ENCODE measurements at places on chromosomes 16 and 17.
A peak's percentile ranks its signal among the peaks of the same experiment; 100 is the strongest.

- DNase-seq = no peak
Measured at GRCh38 chr16:76241755-76242154, 35.4 kb upstream of the CNTNAP4 start.

GRCh38 chr17:53804437-53804836 lies 18.3 kb upstream of the KIF2B start:
- DNase-seq = no peak

- no peak for DNase-seq
Measured at GRCh38 chr17:28871056-28871579, 16.3 kb downstream of the ERAL1 start.

DNA sequence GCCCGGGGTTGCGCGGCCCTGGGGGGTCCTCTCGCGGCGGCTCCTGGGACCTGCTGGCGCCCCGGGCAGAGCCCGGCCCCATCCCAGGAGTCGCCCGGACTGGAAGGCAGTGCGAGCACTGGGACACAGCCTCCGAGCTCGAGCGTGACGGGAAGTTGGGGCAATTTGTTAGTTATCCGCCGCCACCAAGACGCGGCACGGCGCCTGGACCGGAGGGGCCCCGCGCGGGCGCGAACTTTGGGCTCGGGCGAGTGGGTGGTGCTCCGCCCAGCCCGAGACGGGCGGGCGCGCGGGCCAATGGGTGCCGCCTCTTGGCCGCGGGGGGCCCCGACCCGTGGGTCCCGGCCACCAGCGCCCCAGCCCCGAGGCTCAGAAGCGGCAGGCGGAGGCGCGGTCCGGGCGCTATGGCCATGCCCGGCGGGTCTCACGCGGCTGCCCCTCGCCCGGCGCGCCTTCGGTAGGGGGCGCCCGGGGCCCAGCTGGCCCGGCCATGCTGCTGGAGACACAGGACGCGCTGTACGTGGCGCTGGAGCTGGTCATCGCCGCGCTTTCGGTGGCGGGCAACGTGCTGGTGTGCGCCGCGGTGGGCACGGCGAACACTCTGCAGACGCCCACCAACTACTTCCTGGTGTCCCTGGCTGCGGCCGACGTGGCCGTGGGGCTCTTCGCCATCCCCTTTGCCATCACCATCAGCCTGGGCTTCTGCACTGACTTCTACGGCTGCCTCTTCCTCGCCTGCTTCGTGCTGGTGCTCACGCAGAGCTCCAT lies at the start of gene ADORA2B:
TSS of gene ADORA2B (plus strand) at position 372 of the 768 bp plus-strand sequence. CDS start at position 491, 119 bp downstream.
- peak; percentile 50 for DNase-seq

- DNase-seq = peak; percentile 52
Measured at GRCh38 chr17:28901866-28902818, 737 bp downstream of the DHRS13 start.

Data from NCI-H1417 (cell line).